ENCODE measurements at places on chromosomes 12 and 14.

DNA sequence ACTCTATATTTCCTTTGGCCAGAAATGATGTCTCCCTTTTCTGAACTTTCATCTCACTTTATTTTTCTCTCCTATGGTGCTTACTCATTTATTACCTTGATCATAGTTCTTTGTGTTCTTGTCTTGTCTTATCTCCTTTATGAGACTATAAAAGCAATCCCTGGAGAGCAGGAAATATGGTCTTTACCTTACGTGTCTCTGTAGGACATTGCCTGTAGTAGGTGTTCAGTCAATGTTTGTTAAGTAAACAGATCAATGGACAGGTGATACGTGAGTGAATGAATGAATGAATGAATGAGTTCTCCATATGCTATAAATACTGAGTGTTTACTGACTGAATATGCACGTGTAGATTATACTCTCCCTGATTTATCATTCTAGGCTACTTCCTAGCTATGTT, 193.7 kb upstream of the HMGA2 start:
- no peak for DNase-seq

- DNase-seq = no peak
Measured at GRCh38 chr12:110936367-110937103, 16.2 kb upstream of the MYL2 start.

DNA sequence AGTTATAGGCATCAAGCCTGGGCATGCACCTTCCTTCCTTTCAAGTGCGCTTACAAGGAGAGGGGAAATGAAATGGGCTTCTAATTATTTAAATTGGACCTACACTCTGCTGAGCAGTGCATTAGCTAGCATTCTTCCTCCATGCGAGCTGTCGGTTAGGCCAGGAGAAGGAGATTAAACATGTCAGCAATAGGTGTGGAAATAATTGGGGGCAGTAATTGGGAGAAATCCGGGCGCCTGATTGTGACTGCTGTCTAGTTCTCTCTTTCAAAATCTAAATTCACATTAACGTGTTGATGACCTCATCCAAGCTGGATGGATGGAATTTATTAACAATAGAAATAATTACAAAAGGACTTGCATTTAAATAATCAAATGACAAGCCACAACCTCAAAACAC, 86.2 kb upstream of the SEL1L start:
- no peak for DNase-seq

- DNase-seq = no peak
Measured at GRCh38 chr14:94341656-94342333, 18.7 kb upstream of the SERPINA6 start.

- peak; percentile 96 for DNase-seq
Measured at GRCh38 chr12:96489392-96490056, at the start of gene CFAP54. TSS of gene CFAP54 (plus strand) at chr12:96489577. CDS start at chr12:96489610, 33 bp downstream.

GRCh38 chr12:128693115-128693514, 130.6 kb downstream of the SLC15A4 start:
- DNase-seq = no peak

- no peak for DNase-seq
Measured at GRCh38 chr14:37637341-37637740, 41.9 kb downstream of the TTC6 start.

DNA sequence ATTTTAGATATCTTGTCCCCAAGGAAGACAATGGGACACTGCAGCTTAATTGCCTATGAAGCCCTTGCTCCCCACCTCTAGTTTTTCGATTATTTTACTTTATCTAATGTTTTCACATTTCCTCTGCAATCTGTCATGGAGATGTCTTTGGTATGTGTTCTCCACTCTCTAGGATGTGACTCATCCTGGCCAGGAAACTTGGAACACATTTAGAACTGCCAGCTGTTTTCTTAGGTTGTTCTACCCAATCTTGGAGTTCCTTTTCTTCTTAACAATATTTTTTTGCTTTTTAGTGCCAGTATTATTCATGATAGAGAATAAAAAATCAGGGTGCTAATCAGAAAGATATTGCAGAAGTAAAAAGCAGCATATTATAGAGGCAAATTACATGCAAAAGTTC, 101.7 kb upstream of the CLEC14A start:
- DNase-seq = no peak

- DNase-seq = peak; percentile 75
Measured at GRCh38 chr12:111598637-111599452, at the start of gene ATXN2. TSS of gene ATXN2 (minus strand) at chr12:111599315. CDS start at chr12:111599034, 281 bp downstream.
